Epithelial cell of esophagus (primary cell): ENCODE measurements at places on chromosomes 3 and 15.
A peak's percentile ranks its signal among the peaks of the same experiment; 100 is the strongest.

DNA sequence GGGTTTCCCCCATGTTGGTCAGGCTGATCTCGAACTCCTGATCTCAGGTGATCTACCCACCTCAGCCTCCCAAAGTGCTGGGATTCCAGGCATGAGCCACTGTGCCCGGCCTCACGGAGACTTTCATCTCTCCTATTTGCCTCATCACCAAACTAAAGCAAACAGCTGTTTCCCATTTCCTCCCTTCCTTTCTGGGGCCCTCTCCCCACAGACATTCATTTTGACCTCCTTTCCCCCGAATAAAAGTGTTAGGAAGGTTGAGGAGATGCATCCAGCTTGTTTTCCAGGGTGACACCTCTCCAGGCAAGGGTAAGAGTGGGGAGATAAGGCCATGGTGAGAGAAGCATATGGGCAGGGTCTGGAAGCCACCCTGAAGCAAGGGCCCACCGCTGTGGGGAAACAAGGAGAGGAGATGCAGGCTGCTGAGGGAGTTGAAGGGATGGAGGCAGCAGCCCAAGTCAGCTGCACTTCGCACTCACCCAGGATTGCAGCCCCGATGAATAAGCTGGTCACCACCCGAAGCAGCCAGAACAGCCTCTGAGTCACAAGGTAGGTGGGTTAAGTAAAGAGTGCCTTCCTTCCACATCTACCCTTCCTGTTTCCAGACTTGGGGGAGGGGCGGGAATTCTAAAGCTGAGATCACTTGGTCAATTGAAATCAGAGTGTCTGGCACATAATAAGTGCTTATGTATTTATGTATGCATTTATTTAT lies 7.7 kb downstream of the DUOXA2 start:
- DNase-seq, result peak; percentile 95

DNA sequence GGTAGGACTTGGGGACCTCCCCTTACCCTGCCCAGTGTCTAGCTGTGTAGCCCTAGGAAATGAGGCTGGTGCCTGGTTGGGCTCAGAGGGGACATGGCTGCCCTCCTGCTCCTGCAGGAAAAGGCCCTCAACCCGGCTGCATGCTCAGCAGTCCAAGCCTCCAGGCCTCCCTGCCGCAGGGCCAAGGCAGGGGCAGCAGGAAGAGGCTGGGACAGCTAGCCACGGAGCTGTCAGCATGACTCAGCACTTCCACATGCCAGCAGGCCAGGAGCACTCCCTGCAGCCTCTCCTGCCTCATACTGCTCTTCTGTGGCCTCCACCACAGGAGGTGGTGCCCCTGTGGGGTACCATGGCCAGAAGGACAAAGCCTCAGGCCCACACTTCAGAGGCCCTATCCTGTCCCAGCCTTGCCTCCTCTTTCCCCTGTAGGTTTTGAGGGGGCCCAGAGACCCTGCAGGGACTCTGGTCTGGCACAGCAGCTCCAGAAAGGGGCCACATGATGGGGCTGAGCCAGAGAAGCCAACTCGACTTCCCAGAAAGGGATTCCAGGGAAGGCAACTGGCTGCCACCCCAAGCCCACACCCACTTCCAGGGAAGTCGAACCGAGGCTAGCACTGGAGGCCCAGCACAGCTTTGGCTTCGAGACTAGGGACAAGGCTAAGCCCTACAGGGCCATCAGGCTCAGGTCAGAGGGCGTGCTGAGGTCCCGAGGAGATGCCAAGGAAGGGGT lies 19.5 kb downstream of the TKT start:
- peak; percentile 82 for DNase-seq

DNA sequence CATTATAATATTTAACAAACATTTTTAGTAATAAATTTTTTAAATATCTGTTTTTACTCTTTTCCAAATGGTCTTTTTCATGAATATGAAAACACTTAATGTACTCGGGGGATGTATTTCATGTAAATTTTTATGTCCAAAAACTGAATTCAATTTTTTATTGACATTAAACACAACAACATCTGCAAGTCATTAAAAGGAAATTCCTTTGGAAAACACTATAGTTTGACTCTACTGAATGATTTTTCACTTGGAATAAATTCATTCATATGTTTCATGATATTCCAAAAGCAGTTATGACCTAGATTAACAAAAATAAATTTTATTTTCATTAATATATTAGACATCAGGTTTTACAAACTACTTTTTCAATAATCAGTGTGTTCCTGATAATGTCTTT lies 239.8 kb upstream of the AGTR1 start:
- no peak for DNase-seq

DNA sequence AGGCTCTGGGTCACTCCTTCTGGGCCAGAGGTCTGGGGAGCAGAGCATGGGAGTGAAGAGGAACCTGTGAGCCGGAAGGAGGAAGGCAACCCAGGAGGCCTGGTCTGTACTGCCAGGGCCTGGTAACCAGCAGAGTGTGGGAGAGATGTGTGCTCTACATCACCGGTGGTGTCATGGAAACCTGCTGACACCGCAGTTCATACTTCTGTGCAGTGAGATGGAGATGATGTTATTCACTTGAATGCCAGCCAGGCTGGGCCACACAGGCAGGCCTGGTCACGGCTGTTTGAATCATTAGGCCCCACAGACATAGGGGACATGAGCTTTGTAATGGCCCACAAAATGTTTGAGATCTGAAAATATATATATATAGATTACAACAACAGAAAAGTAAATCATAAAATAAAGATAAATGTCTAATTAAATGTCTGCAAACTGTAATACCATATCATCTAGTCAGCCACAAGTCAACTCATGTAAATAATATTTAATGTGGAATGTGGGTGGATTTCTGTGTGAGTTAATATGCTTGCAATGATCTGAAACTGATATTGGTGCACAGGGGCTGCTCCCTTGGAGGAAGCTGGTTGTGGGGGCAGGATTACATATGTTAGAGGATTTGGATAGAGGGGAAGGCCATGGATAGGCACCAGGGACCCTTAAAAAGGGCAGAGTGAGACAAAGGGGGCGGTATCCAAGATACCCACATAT lies 108.5 kb upstream of the PFN2 start:
- DNase-seq, result peak; percentile 92

GRCh38 chr15:91912336-91912735 lies 58.8 kb downstream of the SLCO3A1 start:
- no peak for DNase-seq

GRCh38 chr3:58518291-58518789 lies 18.6 kb downstream of the ACOX2 start:
- DNase-seq, result no peak
